ENCODE measurements at places on chromosomes 4 and X.

DNA sequence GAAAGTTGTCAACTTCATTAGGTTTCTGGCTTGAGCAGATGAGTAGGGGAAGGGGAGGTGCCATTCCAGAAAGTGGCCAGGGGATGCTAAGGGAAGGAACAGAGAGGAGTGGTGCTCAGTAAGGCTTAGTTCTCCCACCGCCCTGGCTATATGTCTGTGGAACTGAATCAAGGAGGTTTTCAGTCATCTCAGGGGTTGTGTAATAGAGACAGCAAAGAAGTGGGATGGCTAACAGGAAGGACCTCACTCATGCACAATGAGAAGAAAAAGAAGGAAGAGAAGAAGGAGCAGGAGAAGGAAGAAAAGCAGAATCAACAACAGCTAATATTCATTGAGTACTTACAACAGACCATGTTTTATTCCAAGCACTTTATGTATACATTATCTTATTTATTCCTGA, 368.7 kb downstream of the MID1IP1 start:
- no peak for DNase-seq

GRCh38 chr4:98113012-98113411, 30.3 kb downstream of the STPG2 start:
- DNase-seq, result peak; percentile 22

DNA sequence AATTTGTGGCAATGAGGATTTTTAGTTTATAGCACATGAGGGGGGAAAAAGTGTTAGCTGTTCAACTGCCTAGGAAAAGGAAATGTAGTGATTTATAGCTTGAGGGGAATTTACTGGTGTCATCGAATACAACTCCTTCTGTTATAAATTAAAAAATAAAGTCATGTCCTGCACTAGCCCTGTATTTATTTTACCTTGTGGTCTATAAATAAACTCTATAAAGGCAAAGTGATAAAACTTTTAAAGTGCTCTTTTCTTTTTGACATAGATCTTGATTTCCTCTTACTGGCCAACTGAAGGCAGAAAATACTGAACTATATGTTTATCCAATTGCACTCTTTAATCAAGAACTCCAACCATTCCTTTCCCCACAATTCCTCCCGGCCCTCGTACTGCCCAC, 672.1 kb upstream of the SLIT2 start:
- no peak for DNase-seq

GRCh38 chrX:108309144-108309543, 129.1 kb downstream of the COL4A6 start:
- DNase-seq, result no peak

- DNase-seq, result no peak
Measured at GRCh38 chr4:108116423-108117168, 52.1 kb downstream of the LEF1 start.

DNA sequence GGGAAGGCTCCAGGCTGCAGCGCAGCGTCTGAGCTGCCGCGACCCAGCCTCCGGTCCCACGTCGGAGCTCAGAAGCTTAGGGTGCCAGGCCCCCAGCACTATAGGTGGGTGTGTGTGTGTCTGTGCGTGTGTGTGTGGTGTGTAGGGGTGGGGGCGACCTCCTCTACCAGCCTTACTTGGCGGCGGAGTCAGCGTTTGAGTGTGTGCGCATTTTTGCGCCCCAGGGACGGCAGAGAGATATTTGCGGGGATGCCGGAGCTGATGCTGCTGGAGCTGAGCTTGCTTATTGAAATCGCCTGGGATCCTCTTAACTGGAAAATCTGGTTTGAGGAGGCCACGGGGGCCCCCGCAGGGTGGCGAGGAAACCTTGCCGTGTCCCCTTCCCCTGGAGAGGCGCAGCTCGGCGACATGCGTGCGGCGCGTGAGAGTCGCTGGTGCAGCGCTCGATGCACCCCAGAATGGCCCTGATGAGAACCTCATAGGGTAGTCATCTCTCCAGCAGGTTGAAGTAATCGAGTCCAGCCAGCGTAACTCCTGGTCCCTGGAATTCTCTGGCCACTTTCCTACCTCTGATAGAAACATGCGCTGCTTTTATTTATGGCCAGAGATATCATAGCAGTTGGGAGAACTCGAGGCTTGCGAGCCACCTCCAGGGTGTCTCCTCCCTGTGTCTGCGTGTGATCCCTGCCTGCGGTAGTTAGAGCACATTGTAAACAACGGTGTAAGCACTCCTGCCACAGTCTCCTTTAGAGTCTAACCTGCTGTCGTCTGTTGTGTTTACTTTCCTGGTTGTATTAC, 2.7 kb downstream of the ADGRL3 start:
- DNase-seq, result no peak

DNA sequence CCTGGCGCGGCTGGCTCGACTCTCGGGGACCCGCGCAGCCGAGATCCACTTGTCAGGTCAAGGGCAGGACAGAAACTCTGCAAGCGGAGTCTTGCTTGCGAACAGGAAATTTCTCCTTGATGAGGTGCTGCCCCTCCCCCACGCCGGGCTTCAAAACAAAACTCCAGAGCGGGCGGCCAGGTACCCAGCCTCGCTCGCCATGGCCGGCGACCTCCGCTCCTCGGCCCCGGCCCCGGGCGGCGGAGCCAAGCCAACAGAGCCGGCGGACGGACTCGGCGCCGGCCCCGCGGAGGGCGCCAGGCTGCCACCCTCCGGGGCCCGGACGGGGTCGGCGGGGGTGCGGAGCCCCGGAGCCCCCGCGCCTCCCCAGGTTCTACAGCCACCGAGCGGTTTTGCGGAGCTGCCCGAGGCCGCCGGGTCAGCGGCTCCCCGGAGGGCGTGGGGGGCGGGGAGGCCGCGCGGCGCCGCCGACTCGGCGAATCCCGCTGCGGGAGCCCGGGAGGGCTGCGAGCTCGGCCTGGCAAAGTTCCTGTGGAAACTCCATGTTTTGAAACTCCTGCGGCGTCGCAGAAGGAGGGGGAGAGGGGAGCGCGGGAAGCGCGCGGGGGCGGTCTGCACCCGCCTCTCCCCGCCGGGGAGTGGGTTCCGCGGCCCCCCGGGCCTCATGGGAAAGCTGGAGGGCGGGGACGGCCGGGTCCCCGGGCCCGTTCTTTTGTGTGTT, 11.7 kb upstream of the BCOR start:
- no peak for DNase-seq

GRCh38 chr4:2220016-2220630, 21.8 kb downstream of the HAUS3 start:
- no peak for DNase-seq

GRCh38 chr4:107740950-107741701, 21.1 kb upstream of the PAPSS1 start:
- DNase-seq, result no peak

GRCh38 chrX:17579026-17579425, 158.3 kb upstream of the SCML1 start:
- no peak for DNase-seq

DNA sequence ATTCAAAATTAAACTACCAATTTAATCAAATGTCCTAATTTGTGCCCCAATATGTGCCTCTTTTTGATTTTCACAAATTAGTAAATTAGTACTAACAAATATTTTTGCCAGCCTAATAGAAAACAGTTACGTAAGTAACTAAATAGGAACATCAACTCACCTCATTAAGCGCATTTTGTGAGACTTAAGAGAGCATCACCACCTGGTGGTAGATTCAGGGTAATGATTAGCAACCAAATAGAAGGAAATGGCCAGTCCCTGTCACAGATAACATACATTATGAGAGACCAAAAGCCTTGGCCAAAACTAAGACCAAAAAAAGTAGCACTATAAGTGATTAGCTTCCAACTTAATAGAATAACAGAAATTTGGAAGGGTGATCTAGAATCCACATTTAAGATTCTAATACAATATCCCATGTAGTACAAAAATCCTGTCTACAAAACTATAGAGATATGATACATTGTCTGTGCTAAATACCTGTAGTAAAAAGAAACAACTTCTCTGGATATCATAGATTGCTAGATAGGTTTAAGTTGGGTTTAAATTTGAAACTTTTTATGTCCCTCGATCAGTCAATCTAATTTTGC, 46.7 kb downstream of the C4orf46 start:
- peak; percentile 30 for DNase-seq

GRCh38 chrX:69759921-69760625, 144.2 kb downstream of the EDA start:
- no peak for DNase-seq

- DNase-seq, result no peak
Measured at GRCh38 chr4:105189855-105190650, 43.4 kb downstream of the TET2 start.

DNA sequence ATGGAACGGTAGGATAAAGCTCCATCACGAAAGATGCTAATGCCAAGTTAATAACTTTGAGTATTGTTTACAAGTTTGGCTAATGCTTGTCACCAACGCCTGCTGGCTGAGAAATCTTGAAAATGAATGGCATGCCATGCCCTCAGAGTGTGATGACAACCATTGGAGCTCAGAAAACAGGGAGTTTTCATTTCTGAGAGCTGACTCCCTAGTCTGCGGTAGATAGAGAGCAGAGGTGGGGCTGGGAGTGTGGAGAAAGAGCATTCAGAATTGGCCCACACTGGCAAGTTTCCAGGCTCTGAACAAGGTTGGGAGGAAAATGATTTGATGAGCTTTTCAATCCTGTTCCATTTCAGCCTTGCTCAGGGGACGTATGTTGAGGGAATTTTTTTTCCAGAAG, 183.9 kb downstream of the CPEB2 start:
- no peak for DNase-seq

- DNase-seq, result no peak
Measured at GRCh38 chr4:56764223-56764622, 57.3 kb downstream of the SPINK2 start.

DNA sequence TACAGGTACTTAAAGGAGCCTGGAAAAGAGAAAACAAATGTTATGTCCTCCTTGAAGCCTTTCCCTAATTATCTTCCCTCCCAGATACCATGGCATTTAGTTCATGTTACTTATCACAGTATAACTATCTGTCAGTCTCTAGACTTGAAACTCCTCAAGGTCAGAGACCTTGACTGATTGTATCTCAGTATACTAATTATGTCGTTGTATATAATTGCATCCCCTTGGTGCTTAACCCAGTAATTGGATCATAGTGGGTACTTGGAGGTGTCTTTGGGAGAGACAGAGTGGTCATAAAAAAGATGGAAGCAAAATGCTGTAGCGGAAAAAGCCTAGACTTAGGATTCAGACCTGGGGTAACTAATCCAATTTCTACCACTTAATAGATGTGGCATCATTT, 8.1 kb downstream of the IGBP1 start:
- DNase-seq, result no peak

- DNase-seq, result no peak
Measured at GRCh38 chr4:101954351-101954750, 163.8 kb downstream of the BANK1 start.

DNA sequence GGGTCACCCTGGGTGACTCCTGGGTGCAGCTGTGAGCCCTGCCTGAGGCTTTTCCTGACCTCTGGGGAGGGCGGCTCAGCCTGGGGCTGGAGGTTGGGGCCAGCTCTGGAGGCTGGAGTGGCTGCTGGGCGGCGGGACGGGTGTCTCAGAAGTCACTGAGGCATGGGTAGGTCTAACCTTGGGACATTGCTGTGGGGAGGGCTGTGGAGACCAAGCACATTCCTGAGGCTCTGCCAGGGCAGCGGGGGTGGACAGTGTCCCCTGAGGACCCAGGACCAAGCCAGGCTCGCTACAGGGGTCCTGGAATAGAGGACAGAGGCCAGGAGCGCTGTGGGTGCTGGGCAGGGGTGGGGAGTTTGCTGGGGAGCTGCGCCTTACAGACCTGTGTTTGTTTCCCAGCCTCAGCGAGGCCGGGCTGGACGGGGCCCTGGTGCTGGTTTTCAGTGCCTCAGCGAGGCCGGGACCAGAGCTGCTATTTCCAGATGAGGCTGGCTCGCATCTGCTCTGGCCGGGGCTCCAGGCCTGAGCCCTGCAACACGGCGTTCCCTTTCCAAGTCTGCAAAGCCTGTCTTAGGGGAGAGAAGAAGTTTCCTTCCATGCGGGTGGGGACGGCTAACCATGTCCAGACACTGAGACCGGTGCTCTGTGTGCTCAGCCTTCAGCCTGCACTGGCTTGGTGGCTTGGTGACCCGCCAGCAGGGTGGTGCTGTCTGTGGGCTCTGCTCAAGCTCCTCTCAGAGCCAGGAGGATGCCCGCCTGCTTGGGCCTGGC, 3.0 kb upstream of the SLC25A6 start:
- DNase-seq, result no peak

GRCh38 chr4:153447175-153447905, 18.8 kb upstream of the TMEM131L start:
- DNase-seq, result no peak

DNA sequence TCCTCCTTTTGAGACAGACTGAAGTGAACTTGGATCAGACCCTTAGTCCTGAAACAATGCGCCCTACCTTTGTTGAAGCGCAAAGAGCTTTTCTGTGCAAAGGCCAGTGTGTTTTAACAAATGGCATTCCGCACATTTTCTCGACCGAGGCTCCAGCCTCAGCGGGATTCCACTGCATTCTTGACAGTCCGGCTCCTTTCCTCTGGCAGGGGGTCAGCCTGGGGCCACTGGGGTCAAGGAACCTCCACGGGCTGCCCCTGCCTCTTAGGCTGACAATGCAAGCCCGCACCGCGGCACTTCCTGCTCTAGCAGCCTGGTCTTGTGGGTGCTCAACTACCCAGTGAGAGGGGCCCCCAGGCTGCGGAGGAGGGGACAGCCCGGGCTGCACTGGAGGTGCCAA, 47.2 kb upstream of the TFDP3 start:
- DNase-seq, result no peak

DNA sequence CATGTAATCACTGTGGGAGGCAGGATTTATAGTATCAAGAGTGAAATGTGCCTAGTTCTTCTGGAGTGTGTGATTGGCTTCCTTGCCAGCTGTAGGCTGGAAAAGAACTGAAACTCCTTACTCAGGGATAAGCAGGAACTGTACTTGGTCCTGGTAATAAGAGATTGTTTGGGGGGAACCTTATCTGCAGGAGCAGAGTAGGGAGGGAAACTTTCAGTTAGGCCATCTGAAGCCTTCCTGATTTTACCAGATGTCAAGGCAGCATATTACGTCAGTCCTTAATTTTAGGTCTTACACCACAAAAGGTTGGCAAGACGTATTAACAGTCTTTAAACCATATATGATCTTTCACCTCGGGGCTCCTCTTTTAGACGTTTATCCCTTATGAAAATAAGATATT, 231.5 kb upstream of the FMR1 start:
- no peak for DNase-seq

GRCh38 chr4:144808034-144808433, 162.1 kb downstream of the HHIP start:
- no peak for DNase-seq

DNA sequence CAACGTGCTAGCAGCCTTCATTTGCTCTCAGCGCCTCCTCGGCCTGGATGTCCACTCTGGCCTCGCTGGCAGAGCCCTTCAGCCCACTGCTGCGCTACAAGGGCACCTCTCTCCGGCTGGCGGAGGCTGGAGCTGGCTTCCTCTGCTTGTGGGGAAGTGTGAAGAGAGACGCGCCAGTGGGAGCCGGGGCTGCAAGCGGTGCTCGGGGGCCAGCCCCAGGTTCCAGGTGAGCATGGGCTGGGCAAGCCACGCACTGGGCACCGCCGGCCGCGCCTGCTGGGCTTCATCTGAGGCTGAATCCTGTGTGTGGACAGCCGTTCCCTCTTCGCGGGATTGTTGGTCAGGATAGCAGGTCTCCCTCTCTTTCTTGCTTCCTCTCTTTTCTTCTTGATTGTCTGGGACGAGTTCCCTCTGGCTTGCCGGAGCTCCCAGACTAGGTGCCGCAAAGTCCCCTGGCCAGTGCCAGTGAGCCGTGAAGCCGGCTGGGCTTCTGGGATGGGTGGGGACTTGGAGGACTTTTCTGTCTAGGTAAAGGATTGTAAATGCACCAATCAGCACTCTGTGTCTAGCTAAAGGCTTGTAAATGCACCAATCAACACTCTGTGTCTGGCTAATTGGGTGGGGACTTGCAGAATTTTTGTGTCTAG, 165.0 kb downstream of the HEPH start:
- DNase-seq, result no peak

GRCh38 chr4:21454831-21455230, 493.7 kb downstream of the KCNIP4 start:
- DNase-seq, result no peak

GRCh38 chr4:1611501-1611870, 72.6 kb downstream of the FAM53A start:
- DNase-seq, result no peak

All from non-pigmented ciliary epithelial cell (primary cell).